ENCODE measurements at places on chromosomes 12 and 14.

DNA sequence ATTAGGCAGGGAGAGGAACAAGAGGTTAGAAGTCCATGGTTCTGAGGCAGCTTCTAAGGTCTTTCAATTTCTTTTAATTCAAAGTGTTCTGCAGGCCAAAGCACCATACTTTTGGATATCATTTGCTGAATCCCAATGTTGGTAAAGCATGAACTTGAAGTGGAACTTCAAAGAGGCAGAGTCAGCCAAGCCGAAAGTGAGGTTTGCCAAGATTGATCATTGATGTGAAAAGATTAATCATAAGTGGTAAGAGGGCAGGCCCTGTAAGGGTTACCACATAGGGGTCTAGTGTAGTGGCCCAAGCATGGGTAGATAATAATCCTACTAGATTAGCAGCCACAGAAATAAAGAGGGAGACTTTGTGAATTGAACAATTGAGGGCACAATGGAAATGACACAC is 191.7 kb upstream of the DIO2 start:
- DNase-seq: no peak

DNA sequence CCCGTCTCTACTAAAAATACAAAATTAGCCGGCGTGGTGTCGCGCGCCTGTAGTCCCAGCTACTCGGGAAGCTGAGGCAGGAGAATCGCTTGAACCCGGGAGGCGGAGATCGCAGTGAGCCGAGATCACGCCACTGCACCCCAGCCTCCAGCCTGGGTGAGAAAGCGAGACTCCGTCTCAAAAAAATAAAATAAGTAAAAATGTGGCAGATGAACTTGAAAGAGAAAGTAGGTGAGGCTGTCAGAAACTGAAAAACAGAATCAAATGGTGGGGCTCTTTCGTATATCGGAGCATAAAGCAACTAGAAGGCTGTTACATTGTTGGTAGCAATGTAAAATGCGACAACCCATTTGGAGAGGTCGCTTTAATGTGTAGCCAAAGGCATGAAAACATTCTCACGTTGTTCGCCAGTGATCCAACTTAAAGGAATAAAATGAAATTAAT is 767 bp upstream of the CCNT1 start:
- DNase-seq: no peak

DNA sequence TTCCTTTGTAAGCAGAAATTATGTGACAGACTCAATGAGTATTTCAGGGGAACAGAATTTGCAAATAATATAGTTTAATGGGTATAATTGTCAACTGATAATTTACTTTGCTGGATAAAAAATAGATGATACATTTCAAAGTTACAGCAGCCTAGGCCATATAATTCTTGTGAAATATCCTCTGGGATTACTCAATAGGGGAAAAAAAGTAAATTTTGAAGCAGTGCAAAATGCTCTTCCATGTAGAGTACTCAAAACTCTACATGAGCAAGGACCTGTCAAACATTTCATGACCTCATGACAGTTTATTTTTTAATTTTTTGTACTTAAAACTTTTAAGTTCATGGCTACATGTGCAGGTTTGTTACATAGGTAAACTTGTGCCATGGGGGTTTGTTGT is 163.3 kb downstream of the DACT1 start:
- DNase-seq: no peak

GRCh38 chr12:42660117-42660516 is 70.6 kb upstream of the PRICKLE1 start:
- DNase-seq: no peak

GRCh38 chr14:81153187-81153586 is 67.6 kb downstream of the GTF2A1 start:
- no peak for DNase-seq

- DNase-seq: no peak
Observed at GRCh38 chr12:90355711-90356355, 599.1 kb downstream of the CCER1 start.

DNA sequence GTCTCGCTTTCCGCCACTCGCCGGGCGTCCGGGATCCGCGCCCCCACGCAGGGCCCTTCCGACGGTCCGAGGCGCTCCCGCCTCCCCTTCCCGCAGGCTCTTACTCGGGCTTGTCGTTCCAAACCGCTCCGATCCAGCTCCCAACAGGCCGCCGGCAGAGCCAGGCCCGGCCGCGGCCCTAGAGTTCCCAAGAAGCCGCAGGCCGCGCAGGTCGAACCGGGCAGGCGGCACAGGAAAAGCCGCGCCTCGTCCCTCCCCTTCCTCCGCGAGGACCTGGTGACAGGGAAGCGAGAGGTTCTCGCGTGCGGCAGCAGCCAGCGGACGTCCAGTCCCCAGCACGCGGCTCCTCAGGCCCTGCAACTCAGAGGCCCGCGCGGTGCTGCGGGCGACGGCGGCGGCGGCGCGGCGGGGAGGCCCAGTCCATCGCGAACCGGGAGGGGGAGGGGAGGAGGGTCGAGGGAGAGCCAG is 272 bp downstream of the HECTD1 start:
- no peak for DNase-seq

DNA sequence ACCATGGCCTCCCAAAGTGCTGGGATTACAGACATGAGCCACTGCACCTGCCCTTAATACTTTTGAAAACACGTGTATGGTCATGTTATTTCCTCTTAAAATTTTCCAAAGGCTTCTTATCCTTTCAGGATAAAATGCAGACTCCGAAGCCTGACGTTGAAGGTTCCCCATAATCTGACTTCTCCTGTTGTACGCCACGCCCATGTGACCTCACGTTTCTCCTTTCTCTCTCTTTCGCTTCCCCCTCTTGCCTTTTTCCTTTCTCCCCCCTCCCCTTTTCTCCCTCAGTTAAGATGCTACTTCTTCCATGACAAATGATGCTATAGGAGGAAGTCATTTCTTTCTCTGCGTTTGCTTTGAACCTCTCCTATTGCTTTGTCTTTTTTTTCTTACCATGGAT is 266.0 kb downstream of the FBXL14 start:
- no peak for DNase-seq

DNA sequence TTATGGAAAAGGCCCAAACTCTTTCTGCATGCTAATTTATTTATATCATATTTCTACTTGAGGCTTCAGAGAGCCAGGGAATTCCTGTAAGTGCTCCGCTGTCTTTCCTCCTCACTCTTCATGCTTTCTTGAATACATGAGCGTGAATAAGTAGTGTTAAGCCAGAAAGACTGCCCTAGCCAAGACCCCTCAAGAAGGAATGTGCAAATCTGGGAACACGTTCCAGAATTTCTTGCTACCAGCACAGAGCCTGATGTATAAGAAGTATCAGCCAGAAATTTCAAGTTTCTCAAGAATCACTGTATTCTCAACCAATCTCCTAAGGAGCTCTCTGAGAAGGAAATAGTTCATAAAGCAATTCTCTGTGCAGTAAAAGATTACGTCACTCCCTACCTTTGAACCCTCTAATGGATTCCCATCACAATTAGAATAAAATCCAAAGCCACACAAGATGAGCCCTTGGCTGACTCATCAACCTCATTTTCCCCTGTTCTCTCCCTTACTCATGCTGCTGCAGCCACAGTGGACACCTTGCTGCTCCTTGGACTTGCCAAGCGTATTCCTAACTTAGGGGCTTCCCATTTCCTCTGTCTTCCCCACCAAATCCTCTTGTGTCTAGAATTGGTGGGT is 6.9 kb upstream of the TSPAN8 start:
- no peak for DNase-seq

DNA sequence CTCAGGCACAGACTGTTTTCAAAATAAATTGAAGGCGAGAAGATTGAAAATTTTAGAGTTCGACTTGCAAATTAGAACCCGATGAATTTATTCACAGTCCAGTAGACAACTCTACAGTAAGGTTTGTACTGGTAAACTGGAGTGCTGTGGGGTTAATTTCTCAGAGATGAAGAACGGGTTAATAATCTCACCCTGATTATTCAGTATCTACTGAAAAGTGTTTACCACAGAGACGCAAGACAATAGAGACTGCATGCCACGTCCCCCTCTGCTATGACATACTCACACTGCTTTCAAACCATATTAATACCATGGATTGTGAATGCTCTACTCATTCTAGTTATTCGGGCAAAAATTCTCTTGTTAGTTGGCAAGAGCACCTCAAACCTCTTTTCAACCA is 36.1 kb downstream of the CFL2 start:
- no peak for DNase-seq

- DNase-seq: no peak
Observed at GRCh38 chr12:59873136-59873535, 277.3 kb downstream of the SLC16A7 start.

DNA sequence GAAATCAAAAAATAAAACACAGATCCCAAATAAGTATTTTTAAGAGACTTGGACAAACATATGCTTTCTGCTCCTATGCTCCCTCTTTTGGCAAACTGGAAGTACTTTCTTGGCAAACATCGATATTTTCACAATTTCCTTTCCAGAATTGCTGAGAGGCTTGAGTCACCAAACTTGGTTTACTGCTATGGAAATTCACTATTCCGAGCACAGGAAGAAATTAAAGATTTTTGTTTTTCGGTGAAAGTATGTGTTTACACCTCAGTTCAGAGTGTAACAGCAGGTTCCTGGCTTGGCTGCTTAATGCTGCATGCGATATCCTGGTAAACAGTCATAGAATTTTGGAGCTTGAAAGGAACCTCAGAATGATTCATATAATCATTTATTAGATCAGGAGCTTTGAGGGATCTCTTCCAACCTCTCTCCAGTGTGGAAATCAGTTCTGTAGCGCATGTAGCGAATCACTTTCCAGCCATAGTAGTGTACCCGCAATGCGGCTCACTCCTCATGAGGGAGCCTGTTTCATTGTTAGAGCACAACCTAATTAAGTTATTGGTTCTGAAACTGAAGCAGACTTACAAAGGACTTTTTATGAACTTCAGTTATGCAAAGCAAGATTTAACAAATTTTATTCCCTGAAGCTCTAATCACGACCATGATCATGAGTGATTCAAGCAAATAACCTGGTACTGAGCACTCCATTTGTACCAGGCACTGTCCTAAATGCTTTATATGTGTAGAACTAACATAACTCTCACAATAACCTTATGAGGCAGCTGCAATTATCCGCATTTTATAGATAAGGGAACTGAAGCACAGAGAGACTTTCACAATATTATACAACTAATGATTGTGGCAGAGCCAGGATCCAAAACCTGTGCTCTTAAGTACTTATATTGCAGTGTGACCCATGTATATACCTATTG is 56.4 kb upstream of the ATP2A2 start:
- DNase-seq: no peak

DNA sequence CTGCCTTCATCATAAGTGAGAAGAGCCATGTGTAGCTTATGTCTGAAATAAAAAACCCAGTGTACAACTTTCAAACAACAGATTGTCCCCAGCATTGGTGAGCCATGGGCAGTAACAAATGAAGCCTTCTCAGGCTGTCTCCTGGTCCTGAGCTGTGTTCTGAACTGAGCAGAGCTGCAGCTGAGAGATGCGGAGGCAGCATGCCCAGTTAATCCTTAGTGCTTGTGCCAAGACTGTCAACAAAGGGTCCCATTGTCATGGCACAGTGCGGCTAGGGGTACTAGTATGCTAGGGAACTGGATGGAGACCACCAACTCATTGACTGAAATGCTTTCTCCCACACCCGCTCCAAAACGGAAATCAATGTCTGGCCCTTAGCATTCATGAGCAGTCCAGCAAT is 154.3 kb downstream of the RMST start:
- no peak for DNase-seq

DNA sequence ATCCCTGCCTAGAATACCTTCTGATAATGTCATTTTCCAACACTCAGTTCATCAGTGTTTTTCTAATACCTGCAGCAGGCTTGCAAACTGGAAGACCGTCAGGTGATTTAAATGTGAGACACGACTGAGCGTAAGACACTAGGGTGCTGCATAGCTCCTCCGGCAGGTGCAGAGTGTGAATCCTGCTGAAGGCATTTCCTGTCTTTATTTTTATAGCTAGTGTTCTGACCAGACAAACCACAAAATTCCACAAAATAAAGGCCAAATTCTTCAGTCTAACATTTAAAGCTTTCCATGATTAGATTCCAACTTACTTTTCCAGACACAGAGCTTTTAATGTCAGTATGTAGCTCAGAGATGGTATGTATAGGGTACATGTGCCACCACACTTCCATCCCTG is 70.7 kb downstream of the BBS10 start:
- no peak for DNase-seq

DNA sequence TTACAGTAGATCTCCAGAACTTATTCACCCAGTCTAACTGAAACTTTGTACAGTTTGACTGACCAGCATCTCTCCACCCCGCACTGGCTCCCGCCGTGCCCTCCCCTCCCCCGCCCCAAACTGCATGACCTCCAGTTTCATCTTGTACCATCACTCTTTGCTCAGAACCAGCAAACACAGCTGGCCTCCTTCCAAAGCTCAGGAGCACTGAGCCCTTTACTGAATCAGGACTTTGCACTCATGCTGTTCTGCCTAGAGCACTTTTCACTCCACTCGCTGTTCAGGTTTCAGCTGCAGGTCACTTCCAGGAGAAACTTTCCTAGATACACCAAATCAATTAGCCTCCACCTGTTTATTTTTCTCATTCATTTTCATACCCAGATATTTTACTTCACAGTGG is 455.3 kb upstream of the PDE3A start:
- no peak for DNase-seq

Measured in stimulated activated CD8-positive, alpha-beta memory T cell treated with anti-CD3 and anti-CD28 coated beads, Interleukin-4, amount 100 ng/mL, for 1 hour (primary cell).